ENCODE measurements at places on chromosomes 2 and 18.

DNA sequence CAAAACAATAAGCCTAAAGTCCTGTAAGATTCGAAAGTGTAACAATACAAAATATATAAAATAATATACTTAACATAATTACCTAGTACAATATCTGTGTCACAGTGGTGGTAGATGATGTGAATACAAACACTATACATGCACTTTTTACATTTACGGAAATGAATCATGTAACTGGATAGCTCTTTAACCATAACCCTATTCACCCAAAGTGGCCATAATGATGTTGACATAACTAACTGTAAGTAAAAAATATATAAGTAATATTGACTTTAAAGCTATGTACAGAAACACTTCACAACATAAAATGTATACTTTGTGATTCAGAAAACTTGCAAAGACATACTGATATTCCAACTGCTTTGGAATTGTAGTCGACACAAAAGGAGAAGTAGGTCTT, 616.9 kb upstream of the SLC8A1 start:
- DNase-seq: no peak

DNA sequence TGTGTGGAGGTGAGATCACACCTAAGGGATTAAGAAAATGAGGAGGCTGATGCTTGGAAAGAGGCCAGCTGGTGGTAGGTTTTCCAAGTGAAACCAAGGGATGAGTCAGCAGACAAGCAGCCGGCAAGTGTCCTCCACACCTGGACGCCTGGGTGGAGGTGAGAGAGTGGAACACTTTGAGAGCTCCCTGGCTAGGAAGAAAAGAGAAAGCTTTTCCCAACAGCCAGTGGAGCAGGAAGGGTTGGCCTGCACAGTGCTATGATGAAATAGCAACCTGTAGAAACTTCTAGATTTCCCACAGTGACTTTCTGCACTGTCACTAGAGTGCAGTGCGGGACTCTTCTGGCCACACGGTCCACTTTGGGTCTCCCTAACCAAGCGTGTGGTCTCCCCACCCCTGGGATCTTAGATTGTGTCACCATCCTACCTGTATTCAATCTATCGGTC, 19.6 kb upstream of the IL37 start:
- no peak for DNase-seq

DNA sequence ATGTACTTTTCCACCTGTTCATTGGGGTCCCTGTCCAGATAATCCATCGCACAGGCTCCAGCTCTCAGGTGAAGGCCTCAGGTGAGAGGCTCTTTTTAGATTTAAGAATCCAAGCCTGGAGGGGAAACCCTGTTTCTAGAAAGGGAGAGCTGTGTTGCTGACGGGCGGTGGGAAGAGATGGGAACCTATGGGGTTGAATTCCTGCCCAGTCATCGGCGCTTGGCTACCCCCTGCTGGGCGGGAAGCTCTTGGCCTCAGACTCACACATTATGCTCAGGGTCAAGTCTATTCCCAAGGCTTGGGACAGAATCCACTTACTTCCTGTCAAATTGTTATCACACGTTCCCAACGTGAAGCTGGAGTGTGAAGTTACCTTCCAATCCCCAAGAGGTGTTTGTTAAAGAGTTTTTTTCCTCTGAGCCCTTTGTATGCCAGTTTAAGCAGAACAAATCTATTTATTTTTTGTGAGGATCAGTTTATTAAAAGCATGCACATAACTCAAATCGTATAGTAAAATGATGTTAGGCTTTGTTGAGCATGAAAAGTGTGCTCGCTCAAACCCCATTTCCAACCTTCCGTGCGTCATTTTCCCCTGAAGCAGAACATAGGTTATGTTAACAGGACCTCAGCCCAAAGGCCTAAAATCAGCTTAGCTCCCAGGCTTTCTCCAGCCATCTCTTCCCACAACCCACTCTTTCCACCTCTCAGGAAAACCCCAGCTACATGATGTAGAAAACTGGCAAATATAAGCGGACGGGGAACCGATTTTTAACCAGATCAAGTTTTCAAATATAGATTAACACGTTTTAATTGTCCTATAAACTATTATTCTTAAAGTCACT, 181.7 kb upstream of the ETAA1 start:
- peak; percentile 36 for DNase-seq

- DNase-seq: no peak
These were observed 323.5 kb upstream of the TANK start for GRCh38 chr2:160836755-160837154.

- no peak for DNase-seq
These were observed 129.9 kb upstream of the KLHL14 start for GRCh38 chr18:32902568-32903330.

- DNase-seq: no peak
These were observed 32.3 kb downstream of the WDPCP start for GRCh38 chr2:63555931-63556330.

GRCh38 chr18:48340560-48340959, 68.6 kb downstream of the ZBTB7C start:
- DNase-seq: no peak

- DNase-seq: no peak
These were observed 511.2 kb upstream of the FSIP2 start for GRCh38 chr2:185227391-185227790.

DNA sequence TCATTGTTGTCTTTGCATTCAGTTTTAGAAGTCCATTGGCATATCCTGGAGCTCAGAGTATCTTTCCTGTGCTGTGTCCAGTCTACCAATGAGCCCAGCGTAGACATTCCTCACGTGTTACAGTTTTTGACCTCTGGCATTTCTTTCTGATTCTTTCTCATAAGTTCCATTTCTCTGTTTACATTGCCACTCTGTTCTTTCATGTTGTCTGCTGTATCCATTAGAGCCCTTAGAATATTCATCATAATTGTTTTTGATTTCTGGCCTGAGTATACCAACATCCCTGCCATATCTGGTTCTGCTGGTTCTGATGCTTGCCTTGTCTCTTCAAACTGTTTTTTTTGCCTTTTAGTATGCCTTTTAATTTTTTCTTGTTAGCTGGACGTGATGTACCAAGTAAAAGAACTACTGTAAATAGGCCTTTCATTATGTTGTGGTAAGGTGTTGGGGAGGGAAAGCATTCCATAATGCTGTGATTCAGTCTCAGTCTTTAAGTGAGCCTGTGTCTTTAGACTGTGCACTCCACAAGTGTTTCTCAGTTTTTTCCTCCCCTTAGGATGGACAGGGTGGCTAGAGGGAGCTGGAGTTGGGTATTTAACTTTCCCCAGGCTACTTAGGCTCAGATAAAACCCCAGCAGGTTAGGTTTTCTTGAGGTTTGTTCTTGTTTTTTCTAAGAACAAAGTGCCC, 35.6 kb downstream of the CEP192 start:
- DNase-seq: peak; percentile 77

DNA sequence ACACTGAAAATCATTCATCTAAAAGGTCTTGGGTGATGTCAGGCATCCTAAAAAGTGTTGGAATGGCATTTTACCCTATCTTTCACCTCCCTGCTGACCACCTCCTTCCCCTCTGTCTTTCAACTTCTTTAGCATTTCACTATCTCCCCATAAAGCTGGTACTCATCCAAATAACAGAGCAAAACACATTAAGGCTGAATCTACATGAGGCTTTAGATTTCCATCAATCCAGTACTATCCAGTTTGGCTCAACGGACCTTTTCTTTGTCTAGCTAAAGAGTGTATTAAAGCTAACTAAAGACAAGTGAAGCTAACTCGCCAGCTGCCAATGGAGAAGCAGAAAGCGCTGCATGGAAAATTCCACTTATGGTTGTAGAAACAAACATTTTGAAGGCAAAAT, 122.5 kb upstream of the NCKAP5 start:
- no peak for DNase-seq

GRCh38 chr18:706405-706804, 6.0 kb downstream of the ENOSF1 start:
- no peak for DNase-seq

- DNase-seq: peak; percentile 94
These were observed 125.7 kb downstream of the HDAC4 start for GRCh38 chr2:239275044-239275685.

DNA sequence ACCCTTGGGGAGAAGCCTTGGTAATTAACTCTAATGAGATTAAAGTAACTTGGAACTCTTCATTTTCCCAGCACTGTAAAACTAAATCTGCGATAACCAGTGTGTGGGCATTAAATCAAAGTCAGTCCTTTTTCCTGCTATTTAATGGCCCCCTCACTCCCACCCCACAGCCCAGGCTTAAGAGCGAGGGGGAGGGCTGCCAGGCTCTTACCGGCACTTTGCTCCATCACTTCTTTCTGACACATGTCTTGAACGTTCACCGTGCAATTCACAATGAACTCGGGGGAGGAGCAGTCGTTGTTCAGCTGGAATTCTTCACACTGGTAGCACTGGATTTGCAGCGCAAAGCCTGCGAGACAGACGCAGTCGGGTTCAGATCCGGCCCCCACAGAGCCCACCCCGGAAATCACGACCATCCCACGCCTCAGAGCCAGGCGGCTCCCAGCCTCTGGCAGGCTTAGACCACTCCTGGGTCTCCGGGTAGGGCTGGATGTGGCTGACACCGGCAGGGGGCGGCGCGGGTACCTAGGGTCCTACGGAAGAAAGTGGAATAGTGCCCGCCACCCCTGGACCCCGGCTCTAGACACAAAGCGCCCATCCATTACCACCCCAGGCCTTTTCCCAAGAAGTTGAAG, 1.7 kb downstream of the LYPD1 start:
- DNase-seq: peak; percentile 20

DNA sequence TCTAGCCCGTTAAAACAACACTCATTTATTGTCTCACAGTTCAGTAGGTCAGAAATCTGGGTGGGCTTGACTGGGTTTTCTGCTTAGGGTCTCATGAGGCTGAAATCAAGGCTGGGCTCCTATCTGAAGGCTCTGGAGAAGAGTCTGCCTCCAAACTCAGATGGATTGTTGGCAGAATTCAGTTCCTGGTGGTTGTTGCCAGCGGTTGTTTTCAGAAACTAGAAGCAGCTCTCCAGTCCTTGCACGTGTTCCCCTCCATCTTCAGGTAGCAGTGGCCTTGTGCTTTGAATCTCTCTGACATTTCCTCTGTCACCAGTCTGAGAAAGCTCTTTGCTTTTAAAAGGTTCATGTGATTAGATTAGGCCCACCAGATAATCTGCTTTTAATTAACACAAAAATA, 20.1 kb upstream of the FN1 start:
- no peak for DNase-seq

DNA sequence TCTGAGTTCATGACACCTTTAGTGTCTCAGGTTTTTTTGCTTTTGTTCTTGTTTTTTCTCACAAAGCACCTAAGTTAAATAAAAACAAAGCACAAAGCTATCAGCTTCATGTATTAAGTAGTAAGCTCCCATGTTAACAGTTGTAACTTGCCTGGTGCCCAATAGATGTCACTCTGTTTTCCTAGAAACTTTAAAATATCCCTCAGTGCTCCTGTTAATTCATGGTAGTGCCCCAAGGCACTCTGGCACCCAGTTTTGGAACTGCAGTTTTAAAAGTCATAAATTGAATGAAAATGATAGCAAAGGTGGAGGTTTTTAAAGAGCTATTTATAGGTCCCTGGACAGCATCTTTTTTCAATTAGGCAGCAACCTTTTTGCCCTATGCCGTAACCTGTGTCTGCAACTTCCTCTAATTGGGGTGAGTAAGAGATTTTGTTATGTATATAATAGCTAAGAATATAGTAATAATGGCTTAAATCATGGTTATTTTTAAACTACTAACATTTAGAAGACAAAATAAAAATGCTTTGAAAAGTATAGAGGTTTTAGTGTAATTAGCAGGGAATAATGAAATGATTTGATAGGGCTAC, 555.0 kb upstream of the TMEFF2 start:
- peak; percentile 4 for DNase-seq

DNA sequence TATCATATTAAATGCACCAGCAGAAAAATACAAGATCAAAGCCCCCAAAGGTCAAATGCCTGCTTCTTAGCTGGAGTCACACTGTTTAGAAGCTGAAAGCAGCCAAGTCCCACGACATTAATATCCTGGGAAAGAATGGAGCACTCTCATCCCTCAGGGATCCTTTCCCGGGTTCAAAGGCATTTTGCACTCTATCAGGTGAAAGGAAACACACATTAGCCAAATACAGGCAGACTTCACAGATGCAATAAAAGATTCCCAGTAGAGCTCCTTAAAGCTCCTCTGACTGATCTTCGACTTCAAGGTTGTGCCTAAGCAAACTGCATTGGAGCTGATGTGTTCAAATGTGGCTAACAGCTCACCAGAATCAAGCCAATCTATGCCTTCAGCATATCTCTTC, 158.4 kb downstream of the RNF152 start:
- no peak for DNase-seq

GRCh38 chr18:48191494-48191893, 217.7 kb downstream of the ZBTB7C start:
- DNase-seq: no peak

- DNase-seq: no peak
These were observed 329.5 kb downstream of the CDH2 start for GRCh38 chr18:27847412-27847811.

DNA sequence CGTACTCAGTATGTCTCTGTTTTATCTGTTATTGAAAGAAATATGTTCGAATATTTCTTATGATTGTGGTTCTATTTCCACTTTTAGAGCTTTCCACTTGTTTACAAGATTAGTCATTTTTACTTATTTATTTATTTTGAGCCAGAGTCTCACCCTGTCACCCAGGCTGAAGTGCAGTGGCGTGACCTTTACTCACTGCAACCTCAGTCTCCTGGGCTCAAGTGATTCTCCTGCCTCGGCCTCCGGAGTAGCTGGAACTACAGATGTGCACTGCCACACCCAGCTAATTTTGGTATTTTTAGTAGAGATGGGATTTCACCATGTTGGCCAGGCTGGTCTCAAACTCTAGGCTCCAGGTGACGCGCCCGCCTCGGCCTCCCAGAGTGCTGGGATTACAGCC, 53.3 kb downstream of the HIBCH start:
- no peak for DNase-seq

DNA sequence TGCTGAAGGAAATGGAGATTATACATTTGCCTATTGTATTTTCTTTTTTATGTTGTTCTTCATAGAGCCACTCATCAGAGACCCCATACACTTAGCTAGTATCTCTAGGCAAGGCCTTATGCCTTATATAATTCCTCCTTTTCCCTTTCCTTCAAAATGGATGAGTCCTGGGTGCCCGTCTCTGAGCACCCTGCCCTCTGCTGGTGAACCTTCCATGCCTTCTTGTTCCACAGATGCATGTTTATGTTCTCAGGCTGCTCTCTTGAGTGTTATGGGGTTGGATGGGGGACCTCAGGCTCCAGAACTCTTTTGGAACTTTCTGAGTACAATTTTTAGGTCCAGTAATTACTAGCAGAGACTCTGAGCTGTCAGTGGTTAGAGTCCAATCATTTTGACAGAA, 368.6 kb upstream of the SPRED2 start:
- no peak for DNase-seq

DNA sequence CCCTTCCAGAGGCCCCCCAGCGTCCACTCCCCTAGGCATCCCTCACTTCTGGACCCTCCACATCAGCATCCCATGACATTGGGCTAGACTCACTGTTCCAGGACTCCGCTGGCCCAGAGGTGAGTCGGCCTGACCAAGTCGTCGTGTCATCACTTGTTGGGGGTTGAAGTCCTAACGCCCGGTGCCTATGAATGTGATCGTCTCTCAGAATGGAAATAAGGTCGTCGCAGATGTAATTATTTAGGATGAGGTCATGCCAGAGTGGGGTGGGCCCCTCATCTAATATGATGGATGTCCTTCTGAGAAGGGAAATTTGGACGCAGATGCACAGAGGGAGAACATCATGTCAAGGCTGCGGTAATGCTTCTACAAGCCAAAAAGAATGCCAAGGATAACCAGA, 142.7 kb downstream of the AGAP1 start:
- DNase-seq: no peak

- DNase-seq: no peak
These were observed 29.3 kb upstream of the MFSD6 start for GRCh38 chr2:190378880-190379237.

GRCh38 chr2:23843051-23843976, 83.6 kb downstream of the ATAD2B start:
- peak; percentile 22 for DNase-seq
